Dermis microvascular lymphatic vessel endothelial cell (primary cell): ENCODE measurements at places on chromosomes 4 and X.
A peak's percentile ranks its signal among the peaks of the same experiment; 100 is the strongest.

- no peak for DNase-seq
Observed at GRCh38 chr4:1109898-1110506, 3.4 kb downstream of the RNF212 start.

DNA sequence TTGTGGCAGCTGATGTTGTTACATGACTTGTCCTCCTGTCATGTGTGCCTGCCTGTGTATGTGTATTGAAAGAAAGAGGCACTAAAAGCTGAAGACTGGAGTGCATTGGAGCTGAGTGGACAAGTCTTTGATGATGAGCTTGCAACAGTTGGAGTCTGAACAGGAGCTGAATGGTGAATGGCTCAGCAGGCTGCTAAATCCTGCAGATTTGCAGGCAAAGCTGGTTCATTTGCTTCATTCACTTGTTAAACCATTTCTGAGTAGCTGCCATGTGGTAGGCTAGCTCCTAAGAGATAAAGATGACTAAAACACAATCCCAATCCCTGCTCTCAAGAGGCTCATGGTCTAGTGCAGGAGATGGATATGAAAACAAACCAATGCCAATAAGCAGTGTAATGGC is 217.3 kb downstream of the CHRDL1 start:
- DNase-seq: no peak

DNA sequence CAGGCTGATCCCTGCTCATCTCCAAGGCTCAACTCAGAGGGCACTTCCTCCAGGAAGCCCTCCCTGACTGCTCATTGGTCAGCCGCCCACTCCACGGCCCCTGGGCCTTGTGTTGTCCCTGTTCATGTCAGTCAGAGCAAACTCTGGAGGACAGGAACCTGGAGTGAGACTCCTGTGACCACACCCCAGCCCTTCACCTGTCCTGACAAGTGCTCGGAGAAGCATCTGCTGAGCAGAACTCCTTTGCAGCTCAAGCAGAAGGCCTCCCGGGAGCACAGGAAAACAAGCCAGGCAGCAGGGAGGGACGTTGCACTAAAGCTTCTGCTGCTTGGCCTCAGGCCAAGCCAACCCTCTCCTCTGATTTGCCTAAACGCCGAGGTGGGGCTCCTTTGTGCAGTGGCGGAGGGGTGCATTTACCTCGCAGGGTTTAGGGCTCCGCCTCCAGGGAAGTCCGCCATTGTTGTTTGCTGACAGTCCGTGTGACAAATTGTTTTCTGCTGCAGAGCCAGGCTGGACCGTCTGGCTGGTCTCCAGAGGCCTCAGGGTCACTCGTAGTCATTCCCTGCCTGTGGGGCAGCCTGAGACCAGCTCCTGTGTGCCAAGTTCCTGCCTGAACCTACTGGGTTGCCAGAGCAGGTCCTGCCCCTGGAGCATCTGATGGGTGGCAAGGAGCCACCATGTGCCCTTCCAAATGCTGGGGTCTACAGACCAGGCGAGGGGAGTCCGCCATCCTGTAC is 61.8 kb downstream of the C4orf50 start:
- peak; percentile 68 for DNase-seq

GRCh38 chr4:7261087-7261486 is 68.7 kb downstream of the SORCS2 start:
- no peak for DNase-seq

GRCh38 chrX:16368696-16369095 is 201.4 kb downstream of the MAGEB17 start:
- DNase-seq: no peak

DNA sequence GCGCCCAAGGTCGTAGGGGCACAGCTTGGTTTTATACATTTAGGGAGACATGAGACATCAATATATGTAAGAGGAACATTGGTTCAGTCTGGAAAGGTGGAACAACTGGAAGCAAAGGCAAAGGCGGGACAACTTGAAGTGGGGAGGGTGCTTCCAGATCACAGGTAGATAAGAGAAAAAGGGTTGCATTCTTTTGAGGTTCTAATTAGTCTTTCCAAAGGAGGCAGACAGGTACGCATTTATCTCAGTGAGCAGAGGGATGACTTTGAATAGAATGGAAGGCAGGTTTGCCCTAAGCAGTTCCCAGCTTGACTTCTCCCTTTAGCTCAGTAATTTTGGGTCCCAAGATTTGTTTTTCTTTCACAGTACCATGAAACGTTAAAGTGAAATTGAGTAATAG is 223.2 kb downstream of the FAM47A start:
- DNase-seq: no peak

DNA sequence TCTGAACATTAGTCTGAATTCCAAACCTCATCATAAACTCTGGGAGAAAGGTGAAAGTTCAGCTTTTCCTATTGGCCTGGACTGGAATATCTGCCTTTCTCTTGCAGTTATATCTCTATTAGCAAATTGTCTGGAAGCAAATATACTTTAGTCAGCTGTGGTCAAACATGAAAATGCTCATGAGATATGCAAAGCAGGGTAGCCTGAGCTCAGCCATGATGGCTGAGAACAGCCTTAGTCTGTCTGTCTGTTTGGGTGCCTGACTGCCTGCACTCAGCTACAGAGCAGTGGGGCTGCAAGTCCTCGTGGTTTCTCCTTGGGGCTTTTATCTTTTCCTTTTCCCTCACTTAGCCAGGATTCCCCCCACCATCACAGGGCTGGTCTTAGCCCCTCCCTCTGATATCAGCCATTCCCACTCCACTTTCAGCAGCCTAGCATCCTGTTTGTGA is 19.5 kb upstream of the PGRMC2 start:
- no peak for DNase-seq

DNA sequence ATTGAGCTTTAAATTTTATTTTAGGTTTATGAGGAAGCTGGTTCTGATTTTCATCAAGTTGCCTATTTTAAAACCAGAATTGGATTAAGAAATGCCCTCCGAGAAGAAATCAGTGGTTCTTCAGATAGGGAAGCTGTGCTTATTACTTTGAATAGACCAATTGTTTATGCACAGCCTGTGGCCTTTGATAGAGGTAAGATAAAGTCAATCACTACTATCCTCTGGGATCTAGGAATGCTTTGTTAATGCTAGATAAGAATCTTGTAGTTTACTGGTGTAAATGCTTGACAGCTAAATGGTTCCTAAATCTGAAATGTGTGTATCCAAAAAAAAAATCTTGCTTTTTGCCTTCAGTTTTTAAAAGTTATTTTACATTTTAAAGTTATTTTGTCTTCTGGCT is 73.0 kb upstream of the ADAD1 start:
- DNase-seq: no peak

- no peak for DNase-seq
Observed at GRCh38 chrX:67731061-67731460, 187.2 kb downstream of the AR start.

GRCh38 chrX:2188330-2188792 is 312.4 kb downstream of the DHRSX start:
- DNase-seq: no peak

- DNase-seq: no peak
Observed at GRCh38 chr4:167826281-167826680, 266.1 kb upstream of the ANXA10 start.

- no peak for DNase-seq
Observed at GRCh38 chr4:142372530-142373260, 473.4 kb downstream of the INPP4B start.

DNA sequence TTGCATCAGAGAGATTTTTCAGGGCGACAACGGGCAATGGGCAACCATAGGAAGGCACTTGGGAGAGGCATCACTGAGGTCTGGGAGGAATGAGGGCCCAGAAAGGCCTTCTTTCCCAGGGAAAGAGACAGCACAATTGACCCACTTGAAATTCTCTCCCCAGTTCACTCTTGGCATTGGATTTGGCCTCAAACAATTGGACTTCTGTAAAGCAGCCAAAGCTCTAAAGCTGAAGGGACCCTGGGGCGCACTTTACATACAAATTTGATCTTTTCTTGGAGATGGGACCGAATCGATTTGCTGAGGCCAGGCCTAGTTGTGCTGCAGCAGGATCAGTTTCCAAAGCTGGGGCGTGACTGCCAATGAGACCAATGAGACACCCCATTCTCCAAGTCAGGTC is 3.2 kb downstream of the ARHGAP36 start:
- no peak for DNase-seq

DNA sequence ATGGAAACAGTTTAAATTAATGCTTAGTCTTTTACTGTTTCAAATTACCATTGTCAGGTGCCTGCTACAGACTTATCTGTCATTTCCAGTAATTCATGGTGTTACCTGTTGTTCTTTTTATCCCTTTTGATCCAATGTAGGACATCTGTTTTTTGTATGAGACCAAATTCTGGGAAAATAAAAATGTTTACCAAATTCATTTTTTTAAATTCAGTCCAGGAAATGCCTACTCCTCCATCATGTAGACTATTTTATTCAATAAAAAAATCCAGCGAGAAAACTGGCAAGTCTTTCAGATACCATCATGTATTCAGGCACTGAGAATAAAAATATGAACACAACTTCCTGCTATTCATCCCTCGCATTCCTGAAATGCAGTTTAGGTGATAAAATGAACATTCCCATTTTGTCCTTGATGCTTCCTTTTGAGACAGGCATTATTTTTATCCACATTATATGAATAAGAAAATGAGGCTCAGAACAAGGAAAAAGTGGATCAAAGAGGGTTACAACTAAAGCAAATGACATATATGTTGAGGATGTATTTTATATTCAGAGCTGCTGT is 584.2 kb downstream of the SPRY1 start:
- DNase-seq: peak; percentile 76

DNA sequence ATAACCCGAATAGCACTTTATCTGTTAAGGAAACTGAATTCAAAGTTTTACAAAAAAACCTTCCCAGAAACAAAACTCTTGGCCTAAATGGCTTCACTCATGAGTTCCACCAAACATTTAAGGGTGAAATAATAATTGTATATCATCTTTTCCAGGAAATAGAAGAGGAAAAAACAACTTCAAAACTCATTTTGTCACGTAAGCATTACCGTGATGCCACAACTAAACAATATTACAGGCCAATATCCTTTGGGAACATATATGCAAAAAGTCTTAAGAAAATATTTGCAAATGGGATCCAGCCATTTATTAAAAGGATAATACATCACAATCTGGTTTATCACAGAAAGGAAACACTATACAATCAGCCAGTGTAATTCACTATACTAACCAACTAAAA is 130.1 kb upstream of the MAB21L2 start:
- DNase-seq: no peak

- DNase-seq: no peak
Observed at GRCh38 chr4:162457071-162457865, 293.5 kb upstream of the FSTL5 start.

DNA sequence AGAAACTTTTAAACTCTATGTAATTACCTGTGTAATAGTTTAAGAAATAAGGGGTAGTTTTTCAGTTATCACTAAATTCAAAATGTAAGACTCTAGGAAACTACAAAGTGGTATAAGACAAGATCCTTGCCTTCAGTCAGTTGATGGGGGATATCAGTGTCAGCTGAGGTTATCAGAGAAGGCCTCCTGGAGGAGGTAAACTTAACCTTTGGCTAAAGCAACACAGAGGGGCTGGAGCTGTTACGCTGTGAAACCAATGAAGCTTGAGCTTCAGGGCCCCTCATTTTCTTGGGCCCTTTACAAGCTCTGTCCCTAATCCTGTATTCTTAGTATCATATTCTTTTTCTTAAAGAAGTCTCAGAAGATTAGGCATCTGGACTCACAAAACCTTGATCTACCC is 35.9 kb downstream of the FAM13A start:
- DNase-seq: no peak

GRCh38 chr4:148062301-148062950 is 330.5 kb downstream of the ARHGAP10 start:
- DNase-seq: no peak

- peak; percentile 18 for DNase-seq
Observed at GRCh38 chr4:4549534-4549933, 7.7 kb upstream of the STX18 start.

- no peak for DNase-seq
Observed at GRCh38 chr4:24237709-24238108, 346.6 kb downstream of the DHX15 start.

DNA sequence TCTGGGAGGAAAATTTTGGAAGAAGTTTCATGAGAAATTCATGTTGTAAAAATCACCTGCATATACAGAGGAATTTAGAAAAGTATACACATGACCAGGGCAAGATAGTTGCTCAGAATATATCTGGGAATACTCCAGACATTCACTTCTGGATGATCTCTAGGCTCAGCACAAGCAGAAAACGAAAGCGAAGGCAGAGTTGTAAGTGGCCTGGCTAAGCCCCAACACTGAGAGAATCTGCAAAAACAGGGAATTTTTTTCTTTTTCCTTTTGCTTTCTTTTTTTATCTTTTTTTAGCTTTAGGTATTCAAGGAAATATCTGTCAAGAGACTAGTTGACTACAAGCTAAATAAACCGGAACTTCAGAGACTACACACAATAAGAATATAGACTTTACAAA is 207.2 kb downstream of the FGF13 start:
- DNase-seq: no peak

DNA sequence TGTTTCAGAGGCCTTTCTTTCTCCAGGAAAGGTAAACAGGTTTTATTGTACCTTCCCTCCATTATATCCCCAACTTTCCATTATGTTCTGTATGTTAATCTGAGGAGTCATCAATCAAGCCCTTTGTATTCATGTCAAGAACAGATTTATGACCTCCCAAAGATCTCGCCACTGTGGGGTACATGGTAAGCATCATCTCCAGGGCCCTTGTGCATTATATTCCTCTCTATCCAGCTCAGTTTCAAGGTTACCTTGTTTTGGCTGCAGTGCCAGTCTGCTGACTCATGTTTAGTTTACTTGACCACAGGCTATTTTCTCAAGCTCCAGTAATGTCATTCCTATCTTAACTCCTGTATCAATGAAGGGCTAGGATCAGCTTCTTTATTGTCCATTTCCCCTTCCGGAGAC is 125.1 kb upstream of the FRMPD4 start:
- no peak for DNase-seq

- peak; percentile 36 for DNase-seq
Observed at GRCh38 chr4:169410839-169411770, 140.3 kb upstream of the SH3RF1 start.

GRCh38 chrX:37603938-37604409 is 32.5 kb downstream of the LANCL3 start:
- no peak for DNase-seq

GRCh38 chrX:146238173-146238572 is 420.5 kb downstream of the SLITRK2 start:
- no peak for DNase-seq

GRCh38 chrX:19334945-19335626 is 8.6 kb upstream of the PDHA1 start:
- no peak for DNase-seq

GRCh38 chr4:152352622-152353116 is 183.2 kb downstream of the FBXW7 start:
- peak; percentile 22 for DNase-seq

- no peak for DNase-seq
Observed at GRCh38 chr4:84085986-84086385, 413.1 kb downstream of the NKX6-1 start.

GRCh38 chr4:163694385-163694784 is 199.9 kb downstream of the TMA16 start:
- no peak for DNase-seq

GRCh38 chrX:103674531-103675454 is 11.7 kb downstream of the MORF4L2 start:
- DNase-seq: no peak

DNA sequence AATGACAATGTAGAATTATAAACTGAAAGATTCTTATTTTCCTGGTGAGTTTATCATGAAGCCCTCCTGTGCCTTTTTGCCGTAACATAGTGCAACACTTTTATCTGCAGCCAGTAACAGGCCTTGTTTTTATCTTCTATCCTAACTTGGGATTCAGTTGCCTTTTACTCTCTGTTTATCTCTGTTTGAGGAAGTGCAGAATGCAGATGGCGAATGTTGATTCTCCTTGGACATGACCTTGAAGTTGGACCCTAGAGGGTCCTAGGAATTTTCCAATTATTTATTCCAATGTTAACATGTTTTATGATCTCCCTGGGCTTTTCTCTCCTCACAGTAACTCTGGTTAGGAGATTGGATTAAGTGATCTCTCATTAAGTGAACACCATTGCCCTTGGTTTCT is 165.0 kb downstream of the FMR1NB start:
- DNase-seq: no peak
